Spinal cord (tissue), 10 donors: ENCODE measurements at places on chromosomes 2 and 18. TPM values are rescaled to one million over a fixed set of nuclear protein-coding genes. Genes with fewer than 3 reads are reported as not detected.

RASGRP3 gene
- 13.2 TPM for polyA plus RNA-seq

FMNL2 gene
- 142 TPM for polyA plus RNA-seq

PRKAG3 gene
- 0.23 TPM for polyA plus RNA-seq

TRAPPC8 gene
- 45.7 TPM for polyA plus RNA-seq

ATP6V1B1 gene
- polyA plus RNA-seq: 0.59 TPM

SLC25A12 gene
- 51.7 TPM for polyA plus RNA-seq

CHAC2 gene
- 7.1 TPM for polyA plus RNA-seq

ANTXR1 gene
- 47.8 TPM for polyA plus RNA-seq

HAUS1 gene
- 45.5 TPM for polyA plus RNA-seq

CFAP65 gene
- 9.0 TPM for polyA plus RNA-seq

C1QL2 gene
- 0.48 TPM for polyA plus RNA-seq

MMADHC gene
- 80.2 TPM for polyA plus RNA-seq

LYPD6B gene
- 11.0 TPM for polyA plus RNA-seq

SULT1C2 gene
- 0.95 TPM for polyA plus RNA-seq

TNS1 gene
- 64.5 TPM for polyA plus RNA-seq

TPO gene
- polyA plus RNA-seq: 0.80 TPM

SH3RF3 gene
- 10.4 TPM for polyA plus RNA-seq

REG3G gene
- polyA plus RNA-seq: not detected
